ENCODE measurements at places on chromosomes 6 and 20.
A peak's percentile ranks its signal among the peaks of the same experiment; 100 is the strongest.

DNA sequence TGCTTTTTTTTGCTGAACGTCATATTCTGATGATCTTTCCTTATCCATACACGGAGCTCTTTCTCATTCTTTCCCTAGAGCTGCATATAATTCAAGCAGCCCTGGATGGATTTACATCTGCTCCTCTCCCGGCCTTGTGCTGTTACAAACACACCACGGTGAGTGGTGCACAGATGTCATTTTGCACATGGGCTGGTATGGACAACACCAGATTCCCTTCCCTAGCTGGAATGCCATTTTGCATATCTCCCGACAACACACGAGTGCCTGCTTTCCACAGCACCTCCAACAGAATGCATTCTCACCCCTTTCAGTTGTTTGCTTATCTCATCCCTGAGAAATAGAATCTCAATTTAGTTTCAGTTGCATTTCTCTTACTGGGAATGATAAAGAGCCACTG lies 69.5 kb upstream of the AFDN start:
- DNase-seq, result no peak

GRCh38 chr6:51585264-51585663 lies 502.1 kb downstream of the PKHD1 start:
- DNase-seq, result no peak

DNA sequence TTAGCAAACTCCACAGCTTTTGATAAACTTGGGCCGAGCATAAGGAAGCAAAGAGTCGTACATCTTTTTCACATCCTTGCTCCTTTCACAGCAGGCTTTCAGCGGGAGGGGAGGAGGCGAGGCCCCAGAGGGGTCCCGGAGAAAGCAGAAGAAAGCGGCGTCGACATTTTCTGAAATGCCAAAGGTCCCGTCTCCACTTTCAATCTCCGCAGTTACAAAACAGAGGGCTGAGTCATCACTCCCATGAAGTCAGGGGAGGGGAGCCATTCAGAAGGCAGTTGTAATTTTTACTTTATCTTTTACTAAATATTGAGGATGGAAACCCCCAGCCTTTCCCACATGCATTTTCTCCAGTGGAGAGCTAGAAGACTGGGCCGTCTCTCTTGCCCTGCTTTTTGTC lies 174.2 kb upstream of the THBS2 start:
- DNase-seq, result no peak

DNA sequence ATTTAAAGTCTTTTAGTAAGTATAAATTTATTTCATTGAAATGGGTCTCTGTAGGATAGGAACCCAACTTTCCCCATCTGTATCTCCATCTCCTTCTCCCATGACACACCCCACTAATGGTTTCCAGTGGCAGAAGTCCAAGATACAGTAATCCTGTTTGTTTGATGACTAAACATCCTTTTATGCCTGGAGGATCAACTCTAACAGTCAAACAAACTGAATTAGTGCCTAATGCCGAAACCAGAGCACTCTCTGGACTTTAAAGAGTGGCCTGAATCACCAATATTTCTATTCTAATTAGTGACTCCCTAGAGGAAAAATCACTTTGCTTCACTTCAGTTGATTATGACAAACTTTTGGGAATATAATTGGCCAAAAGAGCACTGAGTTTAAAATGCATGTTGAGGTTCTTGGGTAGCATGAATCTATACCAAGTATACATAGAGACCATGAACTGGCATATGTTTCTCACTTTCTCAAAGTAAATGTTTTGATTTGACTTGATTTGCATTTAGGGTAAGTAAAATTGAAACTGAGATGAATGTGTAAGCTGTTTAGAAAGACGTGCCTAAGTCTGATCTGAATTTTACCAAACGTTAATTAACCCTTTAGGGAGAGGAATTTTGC lies 776.4 kb upstream of the NRSN1 start:
- no peak for DNase-seq

- no peak for DNase-seq
Measured at GRCh38 chr6:105713474-105714118, 310.7 kb upstream of the PREP start.

- no peak for DNase-seq
Measured at GRCh38 chr6:114651611-114652010, 308.8 kb upstream of the HS3ST5 start.

DNA sequence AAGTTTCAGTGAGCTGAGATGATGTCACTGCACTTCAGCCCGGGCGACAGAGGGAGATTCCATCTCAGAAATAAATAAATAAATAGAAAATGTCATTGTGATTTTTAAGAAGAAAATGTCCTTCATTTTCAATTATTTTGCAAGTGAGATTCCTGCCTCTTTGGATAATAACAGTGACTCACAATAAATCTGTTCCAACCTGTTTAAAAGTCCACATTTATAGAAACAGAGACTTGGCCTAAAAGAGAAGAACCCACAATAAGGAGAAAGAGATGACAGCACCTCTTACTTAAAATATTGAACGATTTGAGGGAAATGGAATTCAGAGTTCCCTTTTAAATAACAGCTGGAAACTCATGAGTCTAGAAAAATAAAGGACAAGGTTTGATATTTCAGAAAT lies 373.4 kb upstream of the NOX3 start:
- DNase-seq, result no peak

GRCh38 chr6:110363748-110364147 lies 5.6 kb upstream of the METTL24 start:
- no peak for DNase-seq

DNA sequence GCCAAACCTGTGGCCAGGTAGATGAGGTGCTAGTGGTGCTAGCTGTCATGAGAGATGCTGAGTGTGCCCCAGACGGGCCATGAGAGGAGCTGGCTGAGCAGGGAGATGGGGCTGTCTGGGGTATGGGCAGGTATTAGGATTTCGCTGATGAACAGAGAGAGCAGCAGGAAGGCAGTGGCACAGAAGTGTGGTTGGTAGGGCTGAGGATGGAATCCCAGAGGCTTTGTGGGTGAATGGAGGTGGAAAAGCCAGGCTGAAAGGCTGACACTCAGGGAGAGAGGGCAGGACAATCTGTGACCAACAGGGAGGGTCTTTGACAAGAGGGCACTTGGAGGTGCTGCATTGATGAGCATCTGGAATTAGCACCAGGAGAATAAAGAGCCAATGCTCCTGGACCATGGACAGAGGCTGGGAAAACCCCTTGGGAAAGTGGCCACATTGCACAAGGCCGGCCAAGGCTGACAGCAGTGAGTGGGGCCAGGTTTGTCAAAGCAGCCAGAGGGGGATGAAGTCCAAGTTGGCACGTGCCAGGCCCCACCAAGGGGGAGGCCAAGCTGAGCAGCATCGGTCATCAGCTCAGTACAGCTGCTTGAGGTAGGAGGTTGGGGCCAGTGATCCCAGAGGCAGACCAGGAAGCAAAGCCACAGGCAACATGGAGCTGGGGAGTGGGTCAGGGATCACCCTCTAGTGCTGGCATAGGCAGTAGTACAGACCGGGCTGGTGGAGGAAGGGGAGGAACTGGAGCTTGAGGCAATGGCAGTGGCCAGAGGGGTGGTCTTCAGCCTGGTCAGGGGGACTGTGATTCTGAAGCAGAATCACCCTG lies 19.7 kb upstream of the SGK2 start:
- DNase-seq, result peak; percentile 79

DNA sequence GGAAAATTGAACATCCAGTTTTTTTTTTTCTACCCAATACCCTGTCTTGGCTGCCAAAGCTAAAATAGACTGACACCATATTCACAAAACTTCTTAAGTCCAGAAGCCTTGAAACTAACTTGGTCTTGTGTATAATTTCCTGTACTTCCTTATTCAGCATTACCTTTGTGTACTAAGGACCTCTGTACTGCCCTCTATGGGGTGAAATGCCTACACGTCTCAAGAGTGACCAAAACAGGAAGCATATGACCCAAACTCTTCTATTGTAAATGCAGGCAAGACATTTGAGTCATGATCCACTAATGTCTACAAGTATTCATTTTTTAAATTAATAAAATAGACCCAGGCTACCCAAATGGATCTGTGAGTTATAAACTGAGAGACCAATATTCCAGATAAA lies 50.4 kb downstream of the HMGCLL1 start:
- DNase-seq, result no peak

DNA sequence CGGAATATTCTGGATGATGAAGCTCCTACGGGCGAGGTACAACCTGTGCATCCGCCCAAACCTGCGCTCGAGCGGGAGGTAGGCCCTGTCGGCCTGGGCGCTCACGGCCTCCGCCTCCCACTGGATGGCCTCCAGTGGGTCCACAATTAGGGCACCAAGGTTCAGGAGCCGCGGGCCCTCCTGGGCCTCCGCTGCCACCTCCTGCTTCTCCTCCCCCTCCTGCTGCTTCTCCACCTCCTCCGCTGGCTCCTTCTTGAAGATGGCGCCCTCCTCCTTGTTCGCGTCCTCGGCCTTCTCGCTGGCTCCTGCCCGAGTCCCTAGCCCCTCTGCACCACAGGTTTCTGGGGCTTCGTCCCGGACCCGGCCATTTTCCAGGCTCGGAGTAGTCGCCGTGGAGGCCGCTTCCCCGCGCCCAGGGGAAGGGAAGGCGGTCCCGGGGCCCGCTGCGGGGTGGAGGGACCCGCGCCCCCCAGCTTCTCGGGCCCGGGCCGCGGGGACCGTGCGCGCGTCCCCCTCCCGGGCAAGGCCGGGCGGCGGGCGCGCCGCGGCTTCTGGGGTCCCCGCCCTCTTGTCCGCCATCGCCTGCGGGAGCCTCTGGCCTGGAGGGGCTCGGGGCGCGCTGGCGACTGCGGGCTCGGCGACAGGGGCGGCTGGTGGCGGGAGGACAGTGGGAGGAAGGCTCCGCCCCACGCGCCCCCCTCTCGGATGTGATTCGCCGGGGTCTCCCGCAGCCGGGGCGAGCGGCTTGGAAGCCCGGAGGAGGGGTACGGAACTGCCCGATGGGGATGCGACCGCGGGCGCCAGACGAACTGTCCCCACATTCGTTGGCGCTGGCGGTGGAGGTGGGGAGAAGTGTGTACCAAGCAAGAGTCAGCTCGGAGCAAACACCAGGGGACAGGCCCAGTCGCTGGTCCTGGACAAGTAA lies 17.6 kb downstream of the PLAGL2 start:
- peak; percentile 88 for DNase-seq

GRCh38 chr6:153012856-153013255 lies 10.3 kb upstream of the MTRF1L start:
- no peak for DNase-seq

GRCh38 chr6:44054721-44055559 lies 72.3 kb downstream of the MRPL14 start:
- DNase-seq, result no peak

- peak; percentile 79 for DNase-seq
Measured at GRCh38 chr6:3210024-3210610, 17.3 kb downstream of the TUBB2B start.

- DNase-seq, result no peak
Measured at GRCh38 chr20:43925801-43926200, 11.1 kb downstream of the TOX2 start.

DNA sequence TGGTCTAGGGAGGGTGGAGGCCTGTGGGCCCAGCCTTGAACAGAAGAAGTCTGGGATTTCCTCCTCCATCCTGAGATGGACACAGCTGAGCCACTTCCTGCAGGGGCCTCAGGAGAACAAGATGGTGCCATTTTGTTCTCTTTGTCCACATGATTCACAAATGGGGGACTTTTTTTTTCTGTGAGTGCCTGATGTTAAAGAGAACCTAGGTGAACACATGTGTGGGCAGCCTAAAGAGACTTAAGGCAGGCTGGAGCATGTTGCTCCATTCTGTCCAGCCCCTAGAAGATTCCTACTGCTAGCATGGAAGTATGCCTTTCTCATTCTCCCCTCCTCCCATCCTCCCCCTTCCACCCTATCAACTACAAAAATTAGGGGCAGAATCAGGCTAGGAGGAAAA lies 49.3 kb upstream of the KIF16B start:
- no peak for DNase-seq

GRCh38 chr6:23280437-23280836 lies 711.1 kb downstream of the HDGFL1 start:
- no peak for DNase-seq

DNA sequence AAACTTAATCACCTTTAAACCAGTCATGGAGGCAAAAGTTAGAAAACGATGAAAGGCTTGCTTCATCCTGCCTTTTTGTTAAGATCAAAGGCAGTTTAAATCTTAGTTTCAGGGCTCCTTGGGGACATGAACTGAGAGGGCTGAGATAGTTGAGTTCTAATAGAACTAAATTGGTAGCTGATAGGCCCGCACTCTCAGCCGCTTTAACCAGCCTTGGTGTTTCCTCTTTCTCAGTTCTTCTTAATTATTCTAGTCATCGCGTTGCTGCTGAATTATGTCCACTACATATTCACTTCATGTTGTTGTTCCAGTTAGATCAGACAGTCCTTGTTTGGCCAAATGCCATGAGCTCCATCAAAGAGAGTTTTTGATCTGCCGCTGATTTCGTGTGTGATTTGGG lies 72.5 kb downstream of the ANKS1A start:
- DNase-seq, result no peak

DNA sequence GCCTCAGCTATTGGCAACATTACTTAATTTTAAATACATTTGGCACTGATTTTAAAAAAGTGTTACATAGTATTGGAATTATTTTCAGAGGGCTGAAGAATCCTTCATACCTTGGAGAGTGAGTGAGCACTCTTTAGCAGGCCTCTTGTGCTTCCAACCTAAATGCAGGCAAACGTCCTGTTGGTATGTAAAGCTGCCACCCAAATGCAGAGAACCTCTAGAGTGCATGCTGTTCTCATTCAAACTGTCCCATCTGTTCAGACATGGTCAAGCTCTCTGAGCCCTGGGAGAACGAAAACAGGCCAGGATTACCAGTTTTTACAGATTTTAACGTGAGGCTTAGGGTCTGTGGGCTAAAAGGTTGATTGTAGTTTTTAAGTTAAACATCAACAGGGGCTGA lies 378.0 kb upstream of the FLRT3 start:
- DNase-seq, result no peak

GRCh38 chr20:56350842-56351241 lies 7.9 kb upstream of the FAM210B start:
- DNase-seq, result no peak

DNA sequence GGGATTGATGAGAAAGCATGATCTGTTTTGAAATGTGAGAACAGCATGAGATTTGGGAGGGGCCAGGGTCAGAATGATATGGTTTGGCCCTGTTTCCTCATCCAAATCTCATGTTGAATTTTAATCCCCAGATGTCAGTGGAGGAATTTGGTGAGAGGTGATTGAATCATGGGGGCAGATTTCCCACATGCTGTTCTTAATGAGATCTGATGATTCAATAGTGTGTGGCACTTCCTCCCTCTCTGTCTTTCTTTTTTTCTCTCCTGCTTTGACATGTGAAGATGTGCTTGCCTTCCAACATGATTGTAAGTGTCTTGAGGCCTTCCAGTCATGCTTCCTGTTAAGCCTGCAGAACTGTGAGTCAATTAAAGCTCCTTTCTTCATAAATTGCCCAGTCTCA lies 1060.3 kb upstream of the CITED2 start:
- no peak for DNase-seq

- peak; percentile 17 for DNase-seq
Measured at GRCh38 chr6:42295181-42295580, 77.5 kb upstream of the MRPS10 start.

DNA sequence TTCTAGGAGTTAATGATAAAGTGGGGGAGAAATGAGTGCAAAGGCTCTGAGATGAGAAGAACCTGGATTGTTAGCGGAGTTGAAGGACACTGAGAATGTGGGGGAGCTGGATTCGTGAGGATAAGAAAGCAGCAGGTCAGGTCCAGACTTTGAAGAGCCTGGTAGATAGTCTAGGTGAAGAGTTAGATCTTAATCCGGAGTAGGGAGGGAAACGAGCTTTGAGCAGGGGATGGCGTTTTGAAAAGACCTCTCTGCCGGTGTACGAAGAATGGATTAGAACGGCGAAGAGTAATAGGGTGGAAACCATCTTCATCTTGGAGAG lies 487 bp upstream of the PHF20 start:
- no peak for DNase-seq
